ENCODE measurements at places on chromosomes 7 and 10.

DNA sequence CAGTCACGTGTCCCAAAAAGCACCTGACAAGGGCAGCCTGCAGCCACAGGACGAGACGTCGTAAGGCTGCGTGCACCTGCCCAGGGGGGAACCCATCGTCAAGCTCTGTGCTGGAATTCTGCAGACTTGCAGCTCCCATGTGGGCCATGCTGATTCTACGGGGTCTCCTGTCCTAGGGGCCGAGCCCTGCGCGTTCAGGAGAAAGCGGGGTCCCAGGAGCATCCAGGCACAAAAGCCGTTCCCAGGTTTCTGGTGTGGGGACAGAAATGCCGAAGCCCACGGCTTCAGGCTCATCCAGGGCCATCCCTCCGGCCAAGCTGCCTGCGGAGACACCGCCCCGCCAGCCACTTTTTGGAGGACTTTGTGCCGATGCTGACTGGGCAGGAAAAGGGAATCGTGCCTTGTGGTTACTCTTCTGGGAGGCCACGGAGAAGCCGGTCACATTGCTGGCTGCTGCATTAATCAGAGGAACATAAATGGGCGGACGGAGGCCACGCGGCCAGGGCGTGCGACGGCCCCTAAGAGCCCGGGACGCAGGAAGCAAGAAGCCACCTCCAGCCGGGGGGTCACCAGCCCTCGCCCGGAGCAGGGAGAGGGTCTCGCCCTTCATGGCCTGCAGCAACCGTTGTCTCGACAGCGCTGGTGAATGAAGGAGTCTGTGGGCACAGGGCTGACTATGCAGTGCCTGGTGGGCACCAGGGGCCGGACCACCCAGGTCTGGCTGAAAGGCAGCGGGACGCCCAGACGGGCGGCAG, 62.6 kb upstream of the PDGFA start:
- DNase-seq, result no peak

DNA sequence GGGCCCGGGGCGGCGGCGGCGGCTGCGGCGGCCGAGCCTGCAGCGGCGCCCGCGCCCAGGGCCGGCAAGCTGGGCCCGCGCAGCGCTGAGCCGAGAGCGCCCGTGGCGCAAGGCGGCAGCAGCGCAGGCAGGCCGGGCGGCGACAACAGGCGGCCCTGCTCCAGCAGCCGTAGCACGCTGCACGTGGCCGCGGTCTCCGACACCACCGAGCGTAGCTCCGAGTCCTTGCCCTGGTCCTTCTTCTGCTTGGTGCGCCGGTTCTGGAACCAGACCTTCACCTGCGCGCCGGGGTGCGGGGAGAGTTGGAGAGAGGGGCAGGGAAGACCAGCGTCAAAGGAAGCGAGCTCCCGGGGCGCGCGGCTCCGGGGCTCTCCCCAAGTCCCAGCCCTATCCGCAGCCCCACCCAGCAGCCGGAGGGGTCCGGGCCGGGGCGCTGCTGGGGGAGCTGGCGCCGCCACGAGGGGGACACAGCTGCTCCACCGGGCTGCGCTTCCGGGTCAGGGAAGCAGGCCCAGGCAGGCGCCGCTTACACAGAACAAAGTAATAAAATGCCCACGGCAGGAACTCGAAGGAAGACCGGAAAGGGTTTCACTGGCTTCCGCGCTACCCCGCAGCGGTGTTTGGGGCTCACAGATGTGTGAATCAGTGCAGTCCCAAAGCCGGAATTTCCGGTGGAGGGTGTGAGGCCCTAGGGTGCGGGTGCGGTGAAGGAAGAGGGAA, 3.6 kb downstream of the VAX1 start:
- no peak for DNase-seq

- no peak for DNase-seq
These were observed 267.9 kb upstream of the CNTNAP2 start for GRCh38 chr7:145848691-145849090.

GRCh38 chr10:111709603-111710002, 474.0 kb downstream of the GPAM start:
- DNase-seq, result no peak

DNA sequence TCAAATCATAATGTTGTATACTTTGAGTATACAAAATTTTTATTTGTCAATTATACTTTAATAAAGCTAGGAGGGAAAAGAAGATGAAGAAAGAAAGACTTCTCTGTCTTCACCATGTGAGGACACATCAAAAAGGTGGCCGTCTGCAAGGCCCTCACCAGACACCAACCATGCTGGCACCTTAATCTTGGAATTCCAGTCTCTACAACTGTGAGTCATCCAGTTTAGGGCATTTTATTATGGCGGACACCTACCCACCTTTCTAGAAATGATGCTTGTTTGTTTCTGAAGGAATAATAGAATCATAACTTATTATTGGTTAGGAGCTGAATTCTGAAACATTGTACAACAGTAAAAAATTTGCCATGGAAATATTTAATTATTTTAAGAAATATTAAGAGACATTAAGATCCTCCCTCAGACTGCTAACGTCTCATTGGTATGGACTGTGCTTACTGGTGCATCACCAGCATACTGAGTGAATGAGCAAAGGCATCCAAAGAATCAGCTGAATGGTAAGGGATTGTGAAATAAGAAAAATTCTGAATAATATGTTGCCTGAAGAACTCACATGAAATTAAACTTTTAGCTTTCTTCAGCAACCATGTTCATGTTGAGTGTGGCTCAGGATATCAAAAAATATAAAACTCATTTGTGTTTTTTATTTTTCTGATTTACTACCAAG, 536.6 kb downstream of the HTR7 start:
- DNase-seq, result no peak

- no peak for DNase-seq
These were observed 13.3 kb upstream of the PDCD4 start for GRCh38 chr10:110858297-110858934.

DNA sequence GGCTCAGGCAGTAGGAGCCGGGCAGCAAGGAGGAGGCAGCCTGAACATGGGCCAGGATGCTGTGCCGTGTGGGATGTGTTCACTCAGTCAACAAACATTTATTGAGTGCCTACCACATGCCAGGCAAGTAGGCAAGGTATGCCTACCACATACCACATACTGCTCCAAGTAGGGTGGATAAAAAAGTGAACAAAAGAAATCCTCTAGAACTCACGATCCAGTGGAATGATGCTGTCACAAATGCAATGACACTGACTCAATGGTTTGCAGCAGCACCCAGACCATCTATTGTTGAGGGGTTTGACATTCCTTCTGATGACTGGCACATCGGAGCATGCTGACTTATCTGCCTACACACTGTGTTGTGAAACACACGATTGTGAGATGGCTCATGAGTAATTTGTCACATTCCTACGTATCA, 413.5 kb downstream of the NRG3 start:
- no peak for DNase-seq

DNA sequence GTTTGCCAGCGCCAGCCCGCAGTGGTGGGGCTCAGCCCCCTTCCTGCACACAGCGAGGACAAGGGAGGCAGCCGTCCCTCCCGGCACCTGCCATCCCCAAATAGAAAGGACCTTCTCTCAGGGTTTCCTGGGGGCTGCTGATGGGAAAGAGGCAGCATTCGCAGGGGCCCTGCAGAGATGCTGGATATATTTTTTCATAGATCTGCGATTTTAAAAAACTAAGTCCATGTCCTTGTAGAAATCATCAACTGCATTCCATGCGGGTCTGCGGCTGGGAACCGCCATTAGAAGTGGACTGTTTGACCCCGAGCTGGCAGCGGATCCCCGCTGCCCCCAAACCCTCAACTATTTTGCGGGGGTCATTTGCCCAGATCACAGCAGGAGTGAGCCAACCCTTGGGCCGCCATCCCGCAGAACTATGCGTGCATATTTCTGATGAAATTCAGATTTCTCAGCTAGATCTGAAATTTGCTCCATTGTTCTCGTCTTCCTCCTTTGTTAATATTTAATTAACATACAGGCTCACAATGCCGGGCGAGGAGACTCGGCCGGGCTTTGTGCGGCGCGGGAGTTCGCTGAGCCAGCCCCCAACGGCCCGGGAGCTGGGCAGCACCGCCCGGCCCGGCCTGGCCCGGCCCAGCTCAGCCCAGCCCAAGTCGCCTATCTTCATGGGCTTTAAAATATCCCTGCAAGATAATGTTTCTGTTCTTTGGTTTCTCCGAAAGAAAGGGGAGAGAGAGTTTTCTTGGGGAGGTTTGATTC, 2.0 kb downstream of the EN2 start:
- no peak for DNase-seq

- DNase-seq, result no peak
These were observed 17.3 kb downstream of the MGAM start for GRCh38 chr7:142012825-142013511.

GRCh38 chr10:49512121-49512809, 26.7 kb downstream of the ERCC6 start:
- no peak for DNase-seq

DNA sequence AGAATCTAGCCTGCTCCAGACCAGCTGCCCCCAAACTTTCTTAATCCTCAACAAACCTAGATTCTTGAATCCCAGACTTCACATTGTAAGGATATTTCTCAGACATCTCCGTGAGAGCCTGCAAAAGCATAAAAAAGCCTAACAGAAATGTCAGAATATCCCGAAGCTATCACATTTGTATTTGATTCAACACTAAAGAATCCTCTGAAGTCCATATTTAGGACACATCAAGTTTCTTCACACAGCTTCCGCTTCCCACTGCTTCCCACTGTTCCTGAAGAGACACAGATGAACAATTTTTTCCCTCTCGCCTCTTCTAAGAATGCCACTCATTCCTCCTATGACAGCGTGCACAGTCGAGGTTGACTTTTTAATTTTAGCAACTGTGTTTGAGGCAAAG, 396.2 kb upstream of the IGFBP3 start:
- no peak for DNase-seq

DNA sequence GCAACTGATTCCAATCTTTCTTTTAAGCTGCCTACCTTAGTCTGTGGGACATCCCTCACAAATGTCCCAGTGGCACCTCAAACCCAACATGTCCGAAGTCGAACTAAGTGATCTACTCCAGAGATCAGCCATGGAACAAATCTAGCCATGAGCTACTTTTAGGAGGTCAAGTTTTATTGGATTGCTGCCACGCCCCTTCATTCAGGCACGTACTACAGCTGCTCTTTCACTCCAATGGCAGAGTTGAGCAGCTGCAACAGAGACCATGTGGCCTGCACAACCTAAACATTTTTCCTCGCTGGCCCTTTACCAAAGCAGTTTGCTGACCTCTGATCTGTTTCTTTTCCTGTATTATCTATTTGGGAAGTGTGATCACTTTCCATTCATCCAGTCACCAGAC, 192.4 kb upstream of the CDCA7L start:
- no peak for DNase-seq

DNA sequence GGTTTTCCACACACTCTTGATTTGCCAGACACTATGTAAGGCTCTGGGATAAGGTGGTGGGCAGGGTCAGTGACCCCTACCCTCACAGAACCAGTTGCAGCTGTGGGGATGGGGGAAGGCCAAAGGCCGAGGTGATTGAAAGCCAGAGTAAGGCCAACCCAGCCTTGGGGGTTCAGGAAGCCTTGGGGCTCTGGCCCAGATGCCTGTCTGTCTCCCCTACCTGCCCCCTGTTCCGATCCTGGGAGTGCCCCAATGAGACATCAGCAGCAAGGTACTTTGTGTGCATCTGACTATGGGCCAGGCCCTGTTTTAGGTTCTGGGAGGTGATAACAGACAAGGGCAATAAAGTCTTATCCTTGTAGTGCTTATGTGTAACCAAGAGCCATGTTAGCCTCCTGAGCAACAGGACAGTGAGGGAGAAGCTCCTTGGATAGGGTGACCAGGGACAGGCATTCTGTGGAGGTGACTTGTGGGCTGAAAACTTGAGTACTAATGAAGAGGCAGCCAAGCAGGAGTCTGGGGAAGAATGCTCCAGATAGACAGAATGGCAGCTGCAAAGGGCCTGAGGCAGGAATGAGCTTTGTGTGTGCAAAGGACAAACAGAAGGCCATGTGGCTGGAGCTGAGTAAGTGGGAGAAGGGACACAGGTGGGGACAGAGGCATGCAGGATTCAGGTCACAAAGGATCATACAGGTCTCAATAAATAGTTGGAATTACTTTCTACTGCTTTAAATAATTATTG, 35.4 kb downstream of the TSPAN14 start:
- DNase-seq, result no peak

DNA sequence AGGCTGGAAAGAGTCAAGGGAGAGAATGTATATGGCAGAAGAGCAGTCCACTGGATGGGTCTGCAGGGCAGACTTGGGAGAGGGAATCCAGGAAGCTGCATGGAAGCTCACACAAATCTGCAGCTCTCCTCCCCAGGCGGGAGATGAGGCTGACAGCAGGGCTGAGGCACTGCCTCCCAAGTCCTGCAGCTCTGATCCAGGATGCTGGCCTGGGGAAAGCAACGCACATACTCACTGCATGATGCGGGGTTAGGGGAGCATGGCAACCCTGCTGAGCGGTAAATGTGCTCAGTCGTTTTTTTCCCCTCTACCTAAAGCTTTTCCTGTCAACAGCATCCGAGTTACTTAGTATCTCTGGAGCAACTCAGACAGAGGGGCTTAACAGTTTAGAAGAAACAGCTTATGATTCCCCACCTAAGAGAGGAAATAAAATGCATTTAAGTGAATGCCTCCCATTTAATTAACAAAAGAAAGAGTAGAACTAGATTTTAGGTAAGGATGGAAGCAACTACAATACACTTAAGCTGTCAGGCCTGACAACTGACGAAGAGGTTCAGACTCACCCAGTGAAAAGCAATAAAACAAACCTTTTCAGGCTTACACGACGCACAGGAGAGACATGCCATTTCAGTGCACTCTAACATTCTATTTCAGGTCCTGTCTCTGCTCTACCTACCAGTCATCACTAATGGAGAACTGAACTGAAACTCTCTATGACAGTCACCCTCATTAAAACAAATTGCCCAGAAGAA, 37.0 kb downstream of the CHCHD3 start:
- no peak for DNase-seq

- DNase-seq, result no peak
These were observed 93.0 kb upstream of the TMEM72 start for GRCh38 chr10:44818041-44818649.

GRCh38 chr10:3363311-3364045, 190.9 kb upstream of the PITRM1 start:
- no peak for DNase-seq

- no peak for DNase-seq
These were observed 8.7 kb upstream of the BAZ1B start for GRCh38 chr7:73530800-73531199.

DNA sequence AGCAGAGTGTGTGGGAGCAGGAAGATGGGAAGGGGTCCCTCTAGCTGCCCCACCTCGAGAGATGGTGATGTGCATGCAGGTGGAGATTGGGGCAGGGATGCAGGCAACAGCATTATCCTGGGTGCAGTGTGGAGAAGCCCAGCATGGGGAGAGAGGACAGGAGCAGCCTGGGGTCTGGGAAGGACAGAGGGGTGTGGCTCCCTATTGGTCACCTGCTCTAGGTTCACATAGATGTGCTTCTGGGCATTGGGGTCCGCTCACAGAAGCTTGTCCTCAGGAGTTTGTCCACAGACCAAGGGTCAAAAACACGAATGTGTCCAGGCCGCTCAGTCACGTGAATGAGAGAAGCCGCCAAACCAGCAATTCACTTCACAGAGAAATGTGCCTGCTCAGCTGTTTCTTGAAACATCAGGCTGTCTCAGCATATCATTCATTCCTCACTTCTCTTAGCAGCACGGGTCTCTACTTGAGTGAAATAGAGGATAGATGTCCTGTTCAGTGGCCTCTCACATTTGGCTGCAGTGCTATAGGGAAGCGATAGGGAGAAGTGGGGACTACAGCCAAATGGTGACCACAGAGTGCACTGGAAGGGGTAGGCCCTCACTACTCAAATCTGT, 11.5 kb upstream of the SLC29A3 start:
- DNase-seq, result no peak

Measured in GM13976 (cell line).